ENCODE measurements at places on chromosomes 7 and 10.

DNA sequence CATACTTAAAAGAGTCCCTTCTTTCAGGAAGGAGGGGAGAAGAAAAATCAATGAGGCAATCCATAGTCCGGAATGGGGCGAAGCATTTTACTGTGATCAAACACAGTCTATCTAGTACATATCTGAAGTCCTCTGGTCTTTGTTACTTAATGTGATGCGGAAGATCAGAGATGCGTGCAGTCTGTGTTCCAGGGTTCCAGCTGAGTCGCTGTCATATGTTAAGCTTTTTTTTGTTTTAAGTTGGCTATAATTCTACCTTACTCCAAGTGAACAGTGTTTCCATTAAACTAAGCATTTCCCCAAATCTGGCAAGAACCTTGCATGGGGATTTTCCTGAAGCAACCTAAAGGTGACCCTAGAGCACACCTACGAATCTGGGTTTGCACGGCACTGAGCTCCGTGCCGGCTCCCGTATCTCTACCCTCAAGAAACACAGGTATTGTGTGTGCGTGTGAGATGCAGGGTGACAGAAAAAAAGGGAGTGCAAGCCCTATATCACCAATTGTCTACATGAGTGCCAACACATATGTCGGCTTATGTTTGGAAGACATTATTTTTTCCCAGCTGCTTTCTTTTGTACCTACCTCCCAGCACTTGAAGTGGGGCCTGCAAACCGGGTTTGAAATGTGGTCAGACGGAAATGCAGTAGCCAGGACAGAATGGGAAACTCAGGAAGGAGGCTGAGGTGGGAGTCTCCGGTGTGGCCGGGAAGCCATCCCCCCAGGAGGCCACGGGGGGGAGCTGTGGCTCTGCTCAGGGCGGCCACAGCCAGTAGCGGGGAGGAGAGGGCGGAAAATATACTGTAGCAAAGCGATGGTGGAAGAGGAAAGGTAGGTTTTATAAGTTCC, 435.8 kb upstream of the MGMT start:
- peak; percentile 54 for DNase-seq

GRCh38 chr10:36766940-36767339, 358.5 kb upstream of the ANKRD30A start:
- no peak for DNase-seq

DNA sequence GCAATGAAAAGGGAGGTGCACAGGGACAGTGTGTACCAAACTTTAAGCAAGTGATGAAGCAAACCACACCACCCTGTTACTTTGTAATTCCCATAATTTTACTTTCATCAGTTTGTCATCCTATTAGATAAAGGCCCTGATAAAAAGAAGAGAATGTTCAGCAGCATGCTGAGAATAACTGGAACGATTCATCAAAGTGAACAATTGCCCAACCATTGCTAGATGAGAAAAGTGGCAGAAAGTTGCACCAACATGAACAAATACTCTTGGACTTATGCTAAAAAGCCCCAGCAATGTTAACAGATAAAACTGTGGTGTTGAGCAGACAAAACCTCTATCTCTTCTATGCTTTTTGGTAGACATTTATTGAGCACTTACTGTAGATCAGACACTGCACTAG, 75.5 kb upstream of the PCGF5 start:
- no peak for DNase-seq

DNA sequence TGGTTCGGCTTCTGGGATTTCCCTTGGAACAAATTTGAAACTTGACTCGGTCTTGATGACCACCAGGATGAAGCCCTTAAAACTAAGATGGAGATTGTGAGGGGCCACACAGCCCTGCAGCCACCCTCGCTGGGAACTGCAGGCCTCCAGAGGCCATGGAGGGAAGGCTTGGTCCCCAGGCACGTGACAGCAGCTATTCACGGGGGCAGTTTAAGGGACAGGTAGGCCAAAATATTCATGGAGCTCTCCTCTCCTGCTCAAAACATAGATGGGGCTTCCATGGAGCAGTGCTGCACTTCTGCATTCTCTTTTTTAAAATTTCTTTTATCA, 137.0 kb downstream of the ADCY1 start:
- no peak for DNase-seq

DNA sequence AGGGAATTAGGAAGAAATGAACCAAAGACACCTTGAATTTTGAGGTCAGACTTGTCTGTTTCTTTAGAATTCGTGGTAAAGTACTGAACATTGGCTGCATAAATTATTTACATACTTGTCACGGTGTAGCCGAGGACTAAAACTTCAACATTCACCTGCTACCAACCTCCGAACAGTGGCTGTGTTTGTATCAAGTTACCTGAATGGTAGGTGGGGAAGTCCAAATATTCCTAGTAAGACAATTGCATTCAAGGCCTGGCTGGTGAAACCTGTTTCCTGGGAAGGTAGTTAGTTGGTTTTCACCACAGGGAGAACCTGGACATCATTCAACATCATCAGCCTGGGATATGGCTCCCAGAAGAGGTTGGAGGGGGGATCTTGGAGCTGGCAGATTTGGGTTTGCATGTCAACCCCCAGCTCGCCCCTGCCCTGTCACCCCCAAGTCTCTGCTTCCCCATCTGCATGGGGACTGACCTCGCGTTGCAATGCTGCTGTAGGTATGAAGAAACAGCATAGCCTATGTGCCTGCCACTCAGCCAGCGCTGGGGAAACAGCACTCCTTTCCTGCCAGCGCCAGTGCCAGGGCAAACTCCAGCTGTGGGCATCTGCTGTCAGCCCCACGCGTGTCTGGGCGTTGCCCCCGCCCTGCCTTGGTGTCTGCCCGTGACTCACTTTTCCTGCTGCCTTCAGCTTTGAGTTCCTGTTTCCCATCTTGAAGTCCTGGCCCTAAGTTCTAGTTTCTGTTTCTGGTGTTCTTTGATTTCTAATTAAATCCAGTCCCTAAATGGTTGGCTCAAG, 12.7 kb upstream of the LARP4B start:
- DNase-seq: no peak

DNA sequence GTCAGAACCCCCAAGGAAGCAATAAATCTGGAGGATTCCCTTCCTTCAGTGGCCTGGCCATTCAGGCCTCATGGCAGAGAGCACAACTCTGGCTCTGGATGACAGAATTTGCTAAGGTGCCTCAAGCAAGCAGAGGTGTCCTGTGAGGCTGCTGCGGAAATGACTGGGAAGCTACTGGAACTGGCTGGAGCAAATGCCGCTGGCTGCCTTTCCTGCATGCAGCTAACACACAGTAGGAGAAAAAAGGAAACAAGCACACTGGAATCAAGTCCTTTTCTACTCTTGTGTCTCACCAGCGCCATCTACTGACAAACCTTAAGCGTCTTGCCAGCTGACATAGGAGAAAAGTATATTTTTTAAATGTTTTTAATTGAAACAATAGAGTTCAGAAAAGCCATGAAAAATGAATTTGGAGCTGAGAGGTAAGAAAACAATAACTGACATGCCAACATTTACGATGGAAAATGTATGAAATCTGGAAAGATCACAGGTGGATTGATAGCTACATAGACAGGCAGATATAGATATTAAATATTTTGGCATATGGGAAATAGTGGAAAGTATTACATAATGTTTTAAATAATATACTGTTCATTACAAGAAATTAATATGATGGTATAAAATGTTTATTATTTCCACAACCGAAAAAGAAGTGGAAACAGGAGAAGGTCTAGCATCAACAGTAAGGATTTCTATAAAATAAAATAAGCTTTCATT, 951.6 kb downstream of the ANKRD7 start:
- no peak for DNase-seq

DNA sequence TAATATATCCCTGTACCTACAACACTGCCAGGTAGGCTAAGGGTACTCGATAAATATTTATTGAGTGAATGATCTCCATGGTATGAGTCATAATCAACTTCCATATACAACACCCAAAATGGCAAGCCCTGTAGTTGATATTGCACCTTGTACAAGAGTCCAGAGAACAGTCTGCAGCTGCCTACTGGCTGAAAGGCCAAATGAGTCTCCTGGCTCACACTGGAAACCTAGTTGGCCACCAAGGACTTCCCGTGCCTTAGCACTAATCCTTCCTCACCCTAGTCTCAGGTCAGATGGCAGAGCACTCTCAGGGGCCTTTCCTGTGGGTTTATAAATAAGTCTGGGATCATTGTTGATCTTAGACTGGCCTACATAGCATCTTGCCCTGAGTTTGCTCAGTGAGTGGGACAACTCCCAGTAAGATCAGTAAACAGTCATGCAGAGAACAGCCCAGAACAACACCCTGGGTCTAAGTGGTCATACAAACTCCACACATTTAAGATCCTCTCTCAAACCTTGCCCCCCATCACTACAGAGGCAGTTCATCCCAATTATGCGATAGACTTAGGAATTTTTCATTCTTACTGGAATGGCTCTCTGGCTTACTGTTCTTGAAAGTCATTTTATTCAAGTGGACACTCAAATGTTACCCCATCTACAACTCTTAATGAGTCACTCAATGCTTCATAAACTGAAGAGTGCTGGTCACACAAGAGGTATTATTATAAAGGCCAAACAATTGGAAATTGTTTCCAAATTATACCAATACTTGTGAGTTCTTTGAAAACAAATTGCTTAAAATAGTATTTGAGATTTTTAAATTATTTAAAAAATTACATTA, 14.7 kb upstream of the SLC16A9 start:
- DNase-seq: no peak

DNA sequence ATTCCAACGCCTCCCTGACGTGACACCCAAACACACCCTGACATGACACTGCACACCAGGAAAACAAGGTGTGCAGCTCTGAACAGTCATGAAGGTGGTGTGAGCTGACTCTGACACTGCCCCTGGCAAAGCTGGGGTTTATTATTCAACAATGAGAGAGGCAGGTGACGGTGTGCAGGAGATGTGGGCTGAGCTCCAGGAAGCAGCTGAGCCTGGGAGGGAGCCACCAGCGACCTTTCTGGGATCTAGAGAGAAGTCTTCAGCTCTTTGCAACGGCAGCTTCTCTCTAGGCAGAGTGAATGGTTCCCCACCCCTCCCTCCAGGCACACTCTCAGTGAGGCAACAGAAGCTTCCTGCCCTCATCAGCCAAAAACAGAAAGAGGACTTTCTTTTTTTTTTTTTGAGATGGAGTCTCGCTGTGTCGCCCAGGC, 65.6 kb downstream of the SH3PXD2A start:
- DNase-seq: no peak

- no peak for DNase-seq
Observed at GRCh38 chr7:80859272-80859970, 59.4 kb downstream of the SEMA3C start.

DNA sequence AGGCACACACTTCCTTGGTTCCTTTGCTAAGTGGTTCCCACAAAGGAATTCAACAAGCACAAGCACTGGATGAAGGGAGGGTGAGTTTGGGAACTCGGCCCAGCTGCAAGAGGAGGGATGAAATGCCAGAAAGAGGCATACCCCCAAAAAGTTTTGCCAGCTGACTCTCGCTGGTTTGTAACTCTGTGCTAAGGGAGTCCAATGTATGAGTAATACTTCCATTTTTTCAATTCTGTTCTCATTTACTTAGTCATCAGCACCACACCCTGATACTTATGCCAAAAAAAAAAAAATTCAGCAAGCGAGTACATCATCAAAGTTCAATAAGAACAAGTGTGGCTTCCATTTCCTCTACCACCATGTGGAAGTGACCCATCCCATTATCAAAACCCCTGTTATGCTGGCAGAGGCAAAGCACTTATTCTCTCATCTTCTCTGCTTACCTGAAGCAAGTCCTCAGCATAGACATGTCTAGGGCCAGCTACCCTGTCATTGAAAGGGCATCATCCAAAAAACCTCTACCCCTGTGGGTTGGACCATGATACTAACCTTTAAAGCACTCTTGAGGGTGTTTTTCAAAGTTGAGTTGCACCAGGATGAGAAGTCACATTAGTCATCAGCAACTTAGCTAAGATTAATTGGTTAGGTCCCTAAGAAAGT, 6.9 kb upstream of the HYCC1 start:
- DNase-seq: no peak

DNA sequence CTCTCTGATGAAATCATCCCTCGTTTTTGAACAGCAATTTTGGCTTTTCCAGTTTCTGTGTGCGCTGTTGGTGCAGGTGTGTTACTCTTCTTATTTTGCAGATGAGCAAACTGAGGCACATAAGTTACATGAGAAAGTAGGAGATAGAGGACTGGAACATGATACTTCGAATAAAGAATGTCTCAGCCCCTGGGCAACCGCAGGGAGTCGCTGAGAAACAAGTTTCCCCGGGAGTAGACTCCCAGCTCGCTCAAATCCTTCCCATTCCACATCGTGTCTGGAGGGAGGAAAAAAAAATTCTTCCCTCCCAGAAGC, 18.0 kb downstream of the MXI1 start:
- DNase-seq: no peak

DNA sequence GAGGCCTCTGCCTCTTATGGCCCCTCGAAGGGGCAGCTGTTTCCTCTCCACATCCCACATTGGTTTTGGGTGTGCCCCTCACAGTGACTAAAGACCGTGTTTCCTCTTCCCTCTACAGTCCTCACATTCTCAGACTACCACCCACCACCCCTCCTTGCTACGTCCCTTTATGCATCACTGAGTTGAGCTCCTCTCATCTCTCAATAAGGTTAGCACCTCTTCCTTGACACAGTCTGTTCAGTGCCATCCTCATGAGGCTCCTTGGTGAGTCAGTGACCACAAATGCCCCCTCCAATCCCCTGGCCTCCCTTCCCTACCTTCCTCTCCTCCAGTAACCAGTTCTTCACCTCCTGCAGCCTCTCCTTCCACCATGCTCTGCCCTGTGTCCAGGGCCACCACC, 239.1 kb upstream of the MYO3A start:
- DNase-seq: no peak

- no peak for DNase-seq
Observed at GRCh38 chr7:66283003-66283920, 78.1 kb downstream of the TPST1 start.

- DNase-seq: no peak
Observed at GRCh38 chr10:23558361-23558799, 119.5 kb downstream of the OTUD1 start.

- DNase-seq: no peak
Observed at GRCh38 chr10:80253266-80253962, 36.0 kb downstream of the MAT1A start.

- no peak for DNase-seq
Observed at GRCh38 chr7:41787651-41788350, 84.9 kb upstream of the INHBA start.

- DNase-seq: no peak
Observed at GRCh38 chr7:2734751-2735571, 47.0 kb downstream of the AMZ1 start.

- no peak for DNase-seq
Observed at GRCh38 chr7:121544726-121545125, 148.6 kb upstream of the FAM3C start.

- no peak for DNase-seq
Observed at GRCh38 chr10:62016623-62017490, 115.4 kb downstream of the ARID5B start.
